Activated CD8-positive, alpha-beta memory T cell treated with anti-CD3 and anti-CD28 coated beads, Interleukin-2, amount 50 U/mL, for 48 hours (primary cell): ENCODE measurements at places on chromosomes 1 and 21.

DNA sequence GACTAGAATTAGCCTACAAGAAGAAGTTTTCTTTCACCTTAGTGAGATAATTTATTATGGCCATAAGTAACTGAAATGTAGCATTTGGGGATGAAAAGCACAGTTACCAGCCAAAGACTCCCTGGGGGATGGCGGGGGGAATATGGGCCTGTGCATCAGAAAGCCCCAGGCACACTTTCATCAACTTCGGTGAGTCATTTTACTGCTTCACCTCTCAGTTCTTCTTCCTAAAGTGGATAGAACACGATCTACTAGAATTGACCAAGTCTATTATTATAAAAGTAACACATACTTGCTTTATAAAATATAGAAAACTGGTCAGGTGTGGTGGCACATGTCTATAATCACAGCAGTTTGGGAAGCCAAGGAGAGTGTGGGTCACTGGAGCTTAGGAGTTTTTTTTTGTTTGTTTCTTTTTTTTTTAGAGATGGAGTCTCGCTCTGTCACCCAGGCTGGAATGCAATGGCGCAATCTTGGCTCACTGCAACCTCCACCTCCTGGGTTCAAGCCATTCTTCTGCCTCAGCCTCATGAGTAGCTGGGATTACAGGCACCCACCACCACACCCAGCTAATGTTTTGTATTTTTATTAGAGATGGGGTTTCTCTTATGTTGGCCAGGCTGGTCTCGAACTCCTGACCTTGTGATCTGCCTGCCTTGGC is 141.8 kb downstream of the ZZZ3 start:
- DNase-seq: no peak

DNA sequence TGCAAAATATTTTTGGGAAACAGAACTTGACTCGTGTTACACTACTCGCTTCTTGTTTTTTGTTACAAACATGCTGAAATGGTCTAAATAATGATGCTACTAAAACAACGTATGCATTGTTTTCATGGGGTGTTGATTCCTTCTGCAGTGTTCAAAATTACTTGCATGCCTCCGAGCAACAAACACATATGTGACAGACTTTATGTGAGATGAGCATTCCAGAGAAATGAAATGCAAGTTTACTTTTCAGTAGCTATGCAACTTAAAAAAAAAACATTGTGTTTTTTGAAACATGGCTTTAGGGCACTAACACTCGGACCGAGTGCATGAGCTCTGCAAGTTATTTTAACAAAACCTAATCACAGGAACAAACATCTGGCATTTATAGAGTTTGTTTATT is 84.8 kb downstream of the CAMTA1 start:
- no peak for DNase-seq

GRCh38 chr21:29148530-29148929 is 18.1 kb downstream of the MAP3K7CL start:
- no peak for DNase-seq

DNA sequence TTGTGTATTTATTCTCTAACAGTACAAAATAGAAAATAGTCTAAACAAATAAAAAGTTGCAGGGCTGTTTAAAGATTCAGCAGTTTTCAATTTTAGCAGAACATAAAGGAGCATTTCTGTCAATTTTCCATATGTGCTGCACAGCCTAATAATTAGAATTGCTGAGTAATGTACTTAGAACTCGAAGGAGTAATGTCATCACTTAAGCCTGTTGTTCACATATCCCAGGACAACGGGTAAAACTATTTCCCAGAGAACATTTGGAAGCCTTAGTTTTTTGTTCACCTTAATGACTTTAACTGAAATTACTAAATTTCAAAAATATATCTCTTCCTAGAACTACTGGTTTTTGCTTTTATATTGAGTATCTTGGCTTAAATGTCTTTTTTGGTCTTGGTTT is 81.6 kb downstream of the ZP4 start:
- no peak for DNase-seq

DNA sequence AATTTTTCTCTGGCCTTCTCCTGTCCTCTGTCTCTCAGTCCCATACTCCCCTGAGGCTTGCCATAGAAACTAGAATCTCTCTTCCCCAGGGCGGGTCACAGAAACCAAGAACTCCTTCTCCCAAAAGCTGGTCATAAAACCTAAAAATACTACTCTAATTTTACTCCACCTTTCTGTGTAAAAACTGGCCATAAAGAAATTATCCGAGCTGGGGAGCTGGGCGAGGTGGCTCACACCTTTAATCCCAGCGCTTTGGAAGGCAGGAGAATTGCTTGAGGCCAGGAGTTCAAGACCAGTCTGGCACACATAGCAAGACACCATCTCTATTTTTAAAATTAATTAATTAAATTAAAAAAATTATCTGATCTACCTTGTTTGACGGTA is 3.0 kb downstream of the ALG14 start:
- DNase-seq: no peak

- no peak for DNase-seq
These were observed 117.4 kb downstream of the NGF start for GRCh38 chr1:115220340-115221270.

DNA sequence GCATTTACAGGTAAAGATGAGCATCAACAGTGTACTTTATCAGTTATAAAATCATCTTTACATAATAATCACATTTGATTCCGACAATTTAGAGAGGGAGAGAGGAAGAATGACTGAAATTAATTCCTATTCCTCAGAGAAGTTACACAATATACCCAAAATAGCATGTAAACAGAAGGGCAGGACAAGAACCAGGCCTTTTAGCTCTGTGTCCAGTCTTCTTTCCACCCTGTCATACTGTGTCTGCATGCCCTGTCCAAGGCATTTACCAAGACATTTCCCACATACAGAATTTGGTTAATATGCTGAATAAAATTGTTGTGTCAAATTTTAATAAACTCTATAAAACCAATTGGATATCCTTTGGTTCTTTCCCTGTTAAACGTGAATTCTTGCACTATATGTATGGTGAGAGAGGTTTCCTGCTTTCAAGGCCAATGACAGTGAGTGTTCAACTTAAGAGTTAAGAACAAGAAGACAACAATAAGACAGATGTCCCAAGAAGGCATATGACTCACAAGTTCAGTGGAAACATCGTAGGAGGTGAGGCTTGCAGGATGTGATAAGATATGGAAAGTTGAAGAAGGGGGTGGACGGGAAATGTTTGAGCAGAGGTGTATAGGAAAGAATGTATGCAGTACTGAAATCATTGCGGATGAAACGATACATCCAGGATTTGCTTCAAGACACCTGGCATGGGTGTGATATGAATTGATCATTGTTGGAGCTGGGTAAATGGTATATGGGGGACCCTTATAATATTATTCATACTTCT is 20.8 kb downstream of the LRRC8B start:
- no peak for DNase-seq

GRCh38 chr1:187956975-187957374 is 1128.2 kb downstream of the PLA2G4A start:
- DNase-seq: no peak

GRCh38 chr1:73097917-73098316 is 815.6 kb upstream of the NEGR1 start:
- DNase-seq: no peak

- DNase-seq: no peak
These were observed 90.4 kb downstream of the INTS7 start for GRCh38 chr1:211944733-211945500.

GRCh38 chr1:14639291-14640050 is 41.0 kb downstream of the KAZN start:
- no peak for DNase-seq

DNA sequence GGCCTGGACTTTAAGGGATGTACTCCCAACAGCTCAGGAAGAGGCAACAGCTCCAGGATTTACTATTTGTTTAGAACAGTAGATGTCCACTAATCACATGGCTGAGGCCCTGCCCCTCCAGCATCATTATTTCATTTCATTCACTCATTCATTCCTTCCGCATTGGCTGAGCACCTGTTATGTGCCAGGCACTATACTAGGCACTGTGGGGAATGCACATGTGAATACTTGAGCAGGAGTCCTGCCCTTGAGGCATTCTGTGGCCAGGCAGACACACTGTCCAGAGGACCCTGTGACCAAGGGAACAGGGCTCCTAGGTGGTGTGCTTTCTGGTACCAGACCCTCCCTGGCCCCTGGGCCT is 24.3 kb downstream of the KIAA1614 start:
- no peak for DNase-seq

- no peak for DNase-seq
These were observed at the start of gene CALML6 for GRCh38 chr1:1914971-1915692. Gene CALML6, plus strand, starts transcription at chr1:1915260. Its CDS starts 21 bp downstream, at chr1:1915281.

DNA sequence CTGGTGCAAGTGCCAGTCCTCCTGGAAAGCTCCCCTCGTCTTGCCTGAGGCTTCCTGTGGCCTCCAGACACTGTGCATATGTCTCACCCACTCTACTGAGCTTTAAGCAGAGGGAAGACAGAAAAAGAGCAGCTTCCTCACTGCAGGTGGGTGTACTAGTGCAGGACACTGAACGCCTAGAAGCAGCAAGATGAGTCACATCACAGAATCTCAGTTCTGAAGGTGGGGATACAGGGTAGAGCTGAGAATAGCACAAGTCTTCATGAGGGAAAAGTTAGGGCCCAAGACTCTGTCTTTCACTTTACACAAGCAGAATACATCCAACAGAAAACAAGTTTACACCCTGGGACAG is 37.4 kb downstream of the PCAT6 start:
- DNase-seq: no peak
